Body of pancreas (tissue), 4 donors: ENCODE measurements at places on chromosomes 4 and X. TPM values are rescaled to one million over a fixed set of nuclear protein-coding genes. Genes with fewer than 3 reads are reported as not detected.

OPHN1 gene
- 2.3 TPM for total RNA-seq

SLC34A2 gene
- total RNA-seq = 2.0 TPM

CYP2U1 gene
- total RNA-seq = 5.7 TPM

CSAG2 gene
- total RNA-seq = not detected

NKX3-2 gene
- total RNA-seq = 0.26 TPM

FHDC1 gene
- total RNA-seq = 0.99 TPM

PTPN13 gene
- 9.1 TPM for total RNA-seq

NAA11 gene
- not detected for total RNA-seq

FBXW7 gene
- 40.5 TPM for total RNA-seq

MMRN1 gene
- total RNA-seq = 33.5 TPM

HPSE gene
- 0.99 TPM for total RNA-seq

GRCh38 chr4:13483136-13483767 lies 888 bp downstream of the RAB28 start:
- H3K36me3 ChIP-seq = no peaks in the 10 kb centered on the region
- peak overlapping the region; percentile 92 for H3K27ac ChIP-seq
- H3K27me3 ChIP-seq = no peaks in the 10 kb centered on the region

- H3K27ac ChIP-seq = no peak overlapping the region
- no peak overlapping the region for H3K4me3 ChIP-seq
- DNase-seq = no peak
- H3K36me3 ChIP-seq = no peaks in the 10 kb centered on the region
- no peaks in the 10 kb centered on the region for H3K27me3 ChIP-seq
These were observed 76.7 kb upstream of the NAF1 start for GRCh38 chr4:163243297-163243981.

DNA sequence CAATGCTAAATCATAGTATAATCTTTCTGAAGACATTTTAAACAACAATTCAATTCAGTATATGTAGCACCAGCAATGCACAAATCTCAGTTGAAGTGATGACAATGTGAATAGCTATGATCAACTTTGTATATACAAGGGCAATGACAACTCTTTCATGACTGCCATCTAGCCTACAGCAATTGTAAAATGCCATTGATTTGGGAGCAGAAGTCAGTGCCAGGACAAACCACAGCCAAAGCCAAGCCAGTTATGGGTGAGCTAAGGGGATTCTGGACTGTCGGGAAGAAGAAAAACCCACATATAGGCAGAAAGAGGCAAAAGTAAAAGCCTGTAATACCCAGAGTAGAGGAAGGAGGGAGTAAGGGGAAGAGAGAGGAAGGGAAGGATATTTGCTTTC lies 238.6 kb downstream of the MID1IP1 start:
- peaks cover 37% of the 10 kb centered on the region for H3K4me1 ChIP-seq
- DNase-seq = no peak
- no peaks in the 10 kb centered on the region for H3K36me3 ChIP-seq
- H3K4me3 ChIP-seq = no peak overlapping the region
- H3K27me3 ChIP-seq = no peaks in the 10 kb centered on the region

DNA sequence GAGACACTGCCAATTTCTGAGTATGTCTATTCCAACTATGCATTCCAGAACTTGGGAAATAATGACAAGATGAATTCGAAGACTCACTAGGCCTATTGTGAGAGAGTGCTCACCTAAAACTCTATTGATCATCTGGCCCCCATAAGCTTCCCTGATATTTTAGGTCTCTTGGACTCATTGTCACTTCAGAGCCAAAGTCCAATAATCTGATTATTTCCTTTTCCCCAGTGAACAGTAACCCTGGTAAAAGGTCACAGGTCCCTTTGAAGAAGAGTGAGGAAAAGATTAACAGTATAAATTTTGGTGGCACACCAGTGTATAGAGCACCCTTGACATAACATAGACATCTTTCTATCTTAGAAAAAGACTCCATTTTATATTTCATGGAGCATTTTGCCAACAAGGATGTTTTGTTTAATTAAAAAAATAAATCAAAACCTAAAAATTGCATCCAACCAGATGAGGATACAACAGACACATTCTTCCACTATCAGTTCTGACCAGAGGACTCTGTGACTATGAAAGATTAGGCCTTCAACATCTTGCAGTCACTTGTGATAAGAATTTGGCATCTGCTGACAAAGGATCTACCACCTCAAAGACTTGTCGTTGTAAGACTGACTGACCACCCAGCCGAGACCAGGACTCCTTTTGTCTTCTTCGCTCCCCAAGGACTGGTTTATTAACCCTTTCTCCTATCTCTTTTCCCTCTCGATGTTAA lies 191.9 kb downstream of the MAB21L2 start:
- H3K36me3 ChIP-seq = no peaks in the 10 kb centered on the region
- H3K4me3 ChIP-seq = no peak overlapping the region
- H3K27ac ChIP-seq = no peak overlapping the region
- no peak for DNase-seq
- peaks cover 15% of the 10 kb centered on the region for H3K4me1 ChIP-seq

DNA sequence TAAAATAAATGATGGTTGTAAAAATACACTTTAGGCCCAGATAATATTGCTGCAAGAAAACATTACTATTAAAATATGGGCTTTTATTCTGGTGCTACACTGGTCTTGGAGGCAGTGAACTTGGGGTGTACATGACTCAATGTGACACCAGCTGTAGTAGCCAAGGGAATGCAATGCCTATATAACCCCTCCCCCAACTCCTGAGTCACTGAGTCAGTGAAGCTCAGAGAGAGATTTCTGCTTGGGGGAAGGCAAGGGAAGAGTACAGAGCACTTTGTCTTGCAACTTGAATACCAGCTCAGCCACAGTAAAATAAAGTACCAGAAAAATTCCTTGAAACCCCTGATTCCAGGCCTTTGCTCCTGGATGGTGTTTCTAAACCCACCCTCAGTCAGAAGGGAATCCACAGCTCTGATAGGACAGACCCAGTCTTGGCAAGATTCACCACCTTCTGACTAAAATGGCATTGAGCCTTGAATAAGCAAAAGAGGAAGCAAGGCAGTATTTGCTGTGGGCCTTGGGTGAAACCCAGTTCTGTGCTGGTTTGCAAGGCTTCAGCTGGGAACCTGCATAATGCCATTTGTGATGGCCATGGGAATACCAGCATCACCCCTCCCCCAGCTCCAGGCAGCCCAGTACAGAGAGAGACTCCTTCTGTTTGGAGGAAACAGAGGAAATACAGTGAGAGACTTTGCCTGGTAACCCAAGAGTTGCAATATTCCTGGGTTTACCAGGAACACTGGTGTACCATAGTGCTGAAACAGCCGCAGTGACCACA lies 209.9 kb downstream of the IQCM start:
- H3K4me3 ChIP-seq = no peak overlapping the region
- no peak overlapping the region for H3K27ac ChIP-seq
- H3K36me3 ChIP-seq = no peaks in the 10 kb centered on the region
- DNase-seq = no peak
- H3K27me3 ChIP-seq = no peaks in the 10 kb centered on the region
- no peaks in the 10 kb centered on the region for H3K4me1 ChIP-seq

DNA sequence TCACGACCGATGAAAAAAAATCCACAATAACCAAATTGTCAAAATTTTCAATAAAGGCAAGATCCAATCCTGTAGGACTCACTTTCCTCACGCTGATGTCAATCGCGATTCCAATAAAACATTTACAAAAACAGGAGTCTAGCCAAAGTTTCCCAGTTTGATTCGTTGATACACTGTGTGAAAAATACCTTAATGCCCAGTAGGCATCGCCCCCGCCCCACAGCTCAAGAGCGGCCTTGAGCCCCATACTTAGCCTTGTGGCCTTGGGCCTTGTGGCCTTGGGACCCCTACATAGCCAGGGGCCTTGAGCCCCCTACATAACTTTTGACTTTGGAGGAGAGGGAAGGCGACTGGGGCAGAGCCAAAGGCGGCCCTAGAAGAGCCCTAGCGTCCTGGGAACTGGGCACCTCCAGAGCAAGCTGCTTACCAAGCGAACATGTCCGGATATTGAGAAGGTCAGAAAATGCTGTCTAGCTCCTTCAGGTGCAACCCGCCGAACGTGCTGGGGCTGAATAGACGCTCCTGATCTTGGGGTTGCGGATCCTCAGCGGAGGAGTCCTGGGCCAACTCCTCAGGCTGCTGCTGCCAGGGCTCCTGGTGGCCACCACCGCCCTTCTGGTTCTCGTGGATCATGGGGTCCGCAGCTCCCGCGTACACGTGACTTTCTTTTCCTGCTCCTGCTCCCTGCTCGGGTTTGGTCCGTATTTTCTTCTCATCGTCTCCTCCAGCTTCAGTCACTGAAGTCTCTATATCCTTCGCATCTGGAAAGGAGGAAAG lies 62.9 kb downstream of the RHOXF2B start:
- peak; percentile 27 for DNase-seq
- peak overlapping the region; percentile 25 for H3K27ac ChIP-seq
- H3K27me3 ChIP-seq = no peaks in the 10 kb centered on the region
- H3K4me3 ChIP-seq = peak overlapping the region; percentile 34

- H3K36me3 ChIP-seq = no peaks in the 10 kb centered on the region
- H3K4me1 ChIP-seq = peaks cover 21% of the 10 kb centered on the region
- H3K4me3 ChIP-seq = no peak overlapping the region
- H3K27ac ChIP-seq = no peak overlapping the region
These were observed 2.7 kb downstream of the PAICS start for GRCh38 chr4:56438766-56439165.

DNA sequence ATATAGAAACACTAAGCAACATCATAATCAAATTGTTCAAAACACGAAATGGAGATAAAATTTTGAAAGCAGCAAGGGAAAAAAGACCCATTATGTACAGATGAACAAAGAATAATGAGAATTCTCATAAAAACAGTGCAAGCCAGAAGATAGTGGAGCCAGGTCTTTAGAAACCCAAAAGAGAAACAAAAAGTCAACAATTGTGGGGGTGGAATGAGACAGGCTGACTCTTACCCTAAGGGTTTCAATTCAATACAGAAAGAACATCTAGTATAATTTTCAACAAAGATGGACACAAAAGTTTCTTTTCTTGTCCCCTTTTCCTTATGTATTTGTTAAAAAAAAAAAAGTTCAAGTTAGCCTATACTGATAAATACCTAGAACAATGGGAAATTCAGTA lies 34.0 kb upstream of the MAGEB2 start:
- no peaks in the 10 kb centered on the region for H3K27me3 ChIP-seq
- no peak overlapping the region for H3K4me3 ChIP-seq
- H3K27ac ChIP-seq = no peak overlapping the region
- H3K36me3 ChIP-seq = no peaks in the 10 kb centered on the region
- DNase-seq = no peak
- no peaks in the 10 kb centered on the region for H3K4me1 ChIP-seq

GRCh38 chrX:49039598-49040375 lies 3.4 kb downstream of the TFE3 start:
- no peaks in the 10 kb centered on the region for H3K36me3 ChIP-seq
- H3K4me1 ChIP-seq = peaks cover 38% of the 10 kb centered on the region
- H3K27ac ChIP-seq = no peak overlapping the region
- H3K4me3 ChIP-seq = no peak overlapping the region
- DNase-seq = peak; percentile 63

GRCh38 chr4:1983846-1984405 lies 24.8 kb downstream of the NELFA start:
- no peak overlapping the region for H3K4me3 ChIP-seq
- no peaks in the 10 kb centered on the region for H3K27me3 ChIP-seq
- no peaks in the 10 kb centered on the region for H3K4me1 ChIP-seq
- H3K27ac ChIP-seq = no peak overlapping the region

- no peak overlapping the region for H3K27ac ChIP-seq
- H3K4me3 ChIP-seq = no peak overlapping the region
- H3K36me3 ChIP-seq = no peaks in the 10 kb centered on the region
- H3K27me3 ChIP-seq = no peaks in the 10 kb centered on the region
These were observed 22.0 kb downstream of the DNAAF6 start for GRCh38 chrX:107228486-107228819.

DNA sequence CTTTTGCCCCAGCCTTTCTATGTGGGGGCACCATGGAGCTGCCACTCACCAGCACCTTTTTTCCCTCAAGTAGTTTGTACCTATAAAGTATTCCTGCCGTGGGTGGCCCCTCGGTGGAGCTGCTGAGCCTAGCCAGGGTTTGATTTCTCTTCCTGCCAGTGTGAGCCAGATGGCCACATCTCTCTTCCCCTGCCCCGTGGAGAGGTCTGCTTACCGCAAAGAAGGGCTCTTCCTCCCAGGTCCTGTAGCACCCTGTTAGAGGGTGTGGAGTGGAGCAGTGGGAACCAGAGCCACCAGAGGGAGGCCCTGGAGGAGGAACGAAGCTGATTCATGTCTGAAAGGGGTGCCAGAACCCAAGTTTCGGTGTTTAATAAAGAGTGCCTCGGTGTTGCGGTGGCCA lies 95.4 kb downstream of the PTTG2 start:
- no peak overlapping the region for H3K4me3 ChIP-seq
- H3K27ac ChIP-seq = no peak overlapping the region
- H3K4me1 ChIP-seq = peaks cover 11% of the 10 kb centered on the region
- peaks cover 3% of the 10 kb centered on the region for H3K36me3 ChIP-seq

DNA sequence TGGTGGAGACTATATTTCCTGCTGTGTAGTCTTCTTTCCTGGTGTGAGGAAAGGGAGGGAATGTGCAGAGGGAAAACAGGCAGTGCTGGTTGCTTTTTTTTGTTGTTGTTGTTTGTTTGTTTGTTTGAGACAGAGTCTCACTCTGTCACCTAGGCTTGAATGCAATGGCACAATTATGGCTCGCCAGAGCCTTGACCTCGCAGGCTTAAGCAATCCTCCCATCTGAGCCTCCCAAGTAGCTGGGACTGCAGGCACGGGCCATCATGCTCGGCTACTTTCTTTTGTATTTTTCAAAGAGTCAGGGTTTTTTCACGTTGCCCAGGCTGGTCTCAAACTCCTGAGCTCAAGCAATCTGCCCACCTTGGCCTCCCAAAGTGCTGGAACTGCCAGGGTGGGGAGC lies 82.5 kb downstream of the RELL1 start:
- H3K27me3 ChIP-seq = no peaks in the 10 kb centered on the region
- H3K36me3 ChIP-seq = no peaks in the 10 kb centered on the region
- no peak overlapping the region for H3K4me3 ChIP-seq
- DNase-seq = no peak
- no peak overlapping the region for H3K27ac ChIP-seq

- H3K27ac ChIP-seq = no peak overlapping the region
- no peak for DNase-seq
- no peak overlapping the region for H3K4me3 ChIP-seq
- no peaks in the 10 kb centered on the region for H3K36me3 ChIP-seq
- peaks cover 9% of the 10 kb centered on the region for H3K4me1 ChIP-seq
These were observed 18.9 kb upstream of the CXCL8 start for GRCh38 chr4:73721435-73721834.

- H3K4me3 ChIP-seq = no peak overlapping the region
- H3K36me3 ChIP-seq = no peaks in the 10 kb centered on the region
- no peak for DNase-seq
- no peaks in the 10 kb centered on the region for H3K27me3 ChIP-seq
- no peaks in the 10 kb centered on the region for H3K4me1 ChIP-seq
These were observed 237.4 kb downstream of the DCLK2 start for GRCh38 chr4:150315691-150316090.

GRCh38 chr4:1360423-1361283 lies 13.6 kb downstream of the UVSSA start:
- H3K36me3 ChIP-seq = peaks cover 4% of the 10 kb centered on the region
- no peaks in the 10 kb centered on the region for H3K27me3 ChIP-seq
- DNase-seq = no peak
- H3K4me1 ChIP-seq = peaks cover 11% of the 10 kb centered on the region
- no peak overlapping the region for H3K27ac ChIP-seq
- no peak overlapping the region for H3K4me3 ChIP-seq
